ENCODE measurements at places on chromosomes 4 and X.

- DNase-seq, result peak; percentile 16
Observed at GRCh38 chr4:161629694-161630441, 533.9 kb downstream of the FSTL5 start.

DNA sequence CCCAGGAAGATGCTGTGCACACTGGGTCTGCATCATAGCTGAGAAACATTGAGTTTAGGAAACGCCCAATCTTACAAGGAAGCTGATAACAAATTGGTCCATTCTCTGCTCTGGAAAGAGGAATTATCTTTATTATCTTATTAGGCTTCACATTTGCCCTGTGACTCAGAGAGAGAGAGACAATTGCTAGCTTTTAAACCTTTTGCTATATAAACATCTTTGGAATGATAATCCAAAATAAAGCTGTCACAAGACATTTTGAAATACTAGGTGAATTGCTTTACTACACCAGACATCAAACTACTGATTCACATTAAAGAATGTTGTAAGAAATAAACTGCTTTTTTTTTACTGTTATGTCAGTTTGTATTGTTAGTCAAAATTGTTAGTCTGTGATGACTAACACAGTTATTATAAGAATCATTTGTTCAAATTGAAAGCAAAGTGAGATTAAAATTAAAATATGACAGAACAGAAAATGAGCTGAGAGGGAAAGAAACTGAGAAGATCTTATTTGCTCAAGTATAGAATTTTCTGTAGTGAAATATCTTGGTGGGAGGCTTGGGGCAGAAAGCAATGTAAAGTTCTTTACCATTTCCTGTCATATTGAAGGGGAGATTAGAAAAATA, 765.4 kb upstream of the PCDH10 start:
- peak; percentile 8 for DNase-seq

- DNase-seq, result no peak
Observed at GRCh38 chrX:6382284-6382683, 152.6 kb downstream of the VCX3A start.

DNA sequence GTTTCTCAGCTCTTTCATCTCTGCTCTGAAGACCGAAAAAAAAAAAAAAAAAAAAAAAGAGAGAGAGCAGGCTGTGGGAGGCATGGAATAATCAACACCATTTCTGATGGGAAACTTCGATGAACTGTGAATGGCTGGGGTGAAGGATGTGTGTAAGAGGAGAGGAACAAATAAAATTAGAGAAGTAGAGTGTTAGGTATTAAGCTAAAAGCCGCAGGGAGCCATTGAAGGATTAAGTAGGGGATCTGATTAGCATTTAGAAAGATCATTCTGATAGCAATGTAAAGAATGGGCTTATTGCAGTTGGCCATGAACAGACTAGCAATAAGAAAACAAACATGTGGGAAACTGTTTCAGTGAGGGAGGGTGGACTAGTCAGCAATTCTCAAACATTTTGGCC, 33.6 kb upstream of the JADE1 start:
- no peak for DNase-seq
